ENCODE measurements at places on chromosomes 12 and 14. TPM values are rescaled to one million over a fixed set of nuclear protein-coding genes. Genes with fewer than 3 reads are reported as not detected.

Gene TMEM233
- not detected for total RNA-seq

Gene GNB3
- total RNA-seq, result 5.9 TPM

Gene ZC3H10
- 12.8 TPM for total RNA-seq

Gene HOXC13
- not detected for total RNA-seq

Gene BICDL1
- total RNA-seq, result 66.4 TPM

Gene ACSM4
- not detected for total RNA-seq

Gene TAS2R31
- 46.6 TPM for total RNA-seq

Gene SERPINA10
- not detected for total RNA-seq

Gene SDR9C7
- 0.31 TPM for total RNA-seq

Gene GUCY2C
- not detected for total RNA-seq

Gene OVCH1
- total RNA-seq, result 2.5 TPM

Gene NABP2
- 18.5 TPM for total RNA-seq

Gene ADCY6
- total RNA-seq, result 70.1 TPM

Gene A2ML1
- total RNA-seq, result 1.6 TPM

Gene MARCHF9
- total RNA-seq, result 18.8 TPM

Gene PKP2
- 6.3 TPM for total RNA-seq

Gene GRIP1
- total RNA-seq, result 98.6 TPM

Data from parietal lobe (tissue), 2 donors.